Gastroesophageal sphincter (tissue), 4 donors: ENCODE measurements at places on chromosomes 6 and 20. TPM values are rescaled to one million over a fixed set of nuclear protein-coding genes. Genes with fewer than 3 reads are reported as not detected.

PAX1 gene
- not detected for total RNA-seq

CAP2 gene
- total RNA-seq, result 28.5 TPM

SNAI1 gene
- 1.1 TPM for total RNA-seq

BTN1A1 gene
- not detected for total RNA-seq

ELOVL2 gene
- total RNA-seq, result 0.62 TPM

DEFB114 gene
- total RNA-seq, result not detected

BHLHE23 gene
- not detected for total RNA-seq

MEI4 gene
- not detected for total RNA-seq
